ENCODE measurements at places on chromosomes 6 and 20.

- peak; percentile 63 for DNase-seq
Observed at GRCh38 chr6:130965656-130966055, 97.4 kb downstream of the EPB41L2 start.

DNA sequence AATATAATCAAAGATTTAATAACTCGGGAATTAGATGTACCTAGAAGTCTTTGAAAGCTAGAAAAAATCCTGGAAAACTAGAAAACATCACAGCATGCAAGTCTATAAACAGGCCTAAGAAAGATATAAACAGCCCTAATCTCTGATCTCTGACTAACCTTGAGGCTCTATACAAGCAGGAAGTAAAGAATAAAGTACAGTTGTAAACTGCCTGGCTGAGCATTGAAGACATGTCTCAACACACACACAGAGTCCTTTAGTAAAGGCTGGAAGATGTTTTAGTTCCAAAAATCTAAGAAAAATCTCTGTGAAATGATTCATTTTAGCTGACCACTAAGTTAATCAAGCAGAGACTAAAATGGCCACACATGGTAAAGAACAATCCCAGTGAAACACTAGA is 774.5 kb downstream of the EYS start:
- DNase-seq, result peak; percentile 59

DNA sequence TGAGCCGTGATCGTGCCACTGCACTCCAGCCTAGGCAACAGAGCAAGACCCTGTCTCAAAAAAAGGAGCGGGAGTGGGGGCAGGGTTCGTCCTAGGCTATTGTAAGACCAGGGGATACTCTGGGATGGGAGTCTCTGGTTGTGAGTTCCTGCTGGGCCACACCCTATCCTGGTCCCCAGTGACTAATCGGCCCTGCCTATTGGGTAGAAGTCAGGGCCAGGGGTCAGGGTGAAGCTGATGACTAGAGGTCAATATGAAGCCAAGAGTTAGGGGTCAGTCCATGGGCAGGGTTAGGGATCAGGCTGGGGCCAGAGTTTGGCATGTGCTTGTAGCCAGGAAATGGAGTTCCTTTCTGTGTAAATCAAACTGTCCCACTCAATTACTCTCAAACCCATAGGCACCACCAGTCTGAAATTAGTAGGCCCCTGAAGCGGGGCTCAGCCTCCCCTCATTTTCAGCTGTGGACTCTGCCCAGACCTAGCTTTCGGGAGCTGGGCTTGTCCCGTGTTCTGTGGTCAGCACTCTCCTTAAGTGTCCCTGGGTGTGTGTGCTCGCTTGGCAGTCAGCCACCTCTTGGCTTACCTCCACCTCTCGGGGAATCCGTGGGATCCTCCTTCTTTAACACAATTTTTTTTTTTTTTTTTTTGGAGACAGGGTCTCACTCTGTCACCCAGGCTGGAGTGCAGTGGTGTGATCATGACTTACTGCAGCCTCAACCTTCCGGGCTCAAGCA is 1.8 kb downstream of the HSPA12B start:
- DNase-seq, result no peak

- no peak for DNase-seq
Observed at GRCh38 chr6:317060-317447, 24.8 kb downstream of the DUSP22 start.

DNA sequence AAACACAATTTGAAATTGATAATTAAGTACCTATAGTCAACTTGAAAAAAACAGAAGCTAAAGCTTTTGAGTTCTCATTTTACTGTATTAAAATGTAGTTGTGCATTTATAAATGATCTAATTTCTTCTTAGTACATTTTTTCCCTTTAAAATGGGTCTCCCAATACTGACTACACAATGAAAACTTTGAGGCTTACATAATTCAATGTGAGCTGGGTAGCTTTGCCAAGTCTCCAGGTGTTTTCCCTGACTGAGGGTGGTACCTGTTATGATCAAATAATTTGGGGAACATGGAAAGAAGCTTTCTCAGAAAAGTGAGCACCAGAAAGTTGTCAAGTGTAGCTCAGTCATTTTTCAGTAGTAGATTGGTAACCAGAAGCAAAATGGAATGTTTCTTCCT is 74.3 kb downstream of the ARMC2 start:
- no peak for DNase-seq

DNA sequence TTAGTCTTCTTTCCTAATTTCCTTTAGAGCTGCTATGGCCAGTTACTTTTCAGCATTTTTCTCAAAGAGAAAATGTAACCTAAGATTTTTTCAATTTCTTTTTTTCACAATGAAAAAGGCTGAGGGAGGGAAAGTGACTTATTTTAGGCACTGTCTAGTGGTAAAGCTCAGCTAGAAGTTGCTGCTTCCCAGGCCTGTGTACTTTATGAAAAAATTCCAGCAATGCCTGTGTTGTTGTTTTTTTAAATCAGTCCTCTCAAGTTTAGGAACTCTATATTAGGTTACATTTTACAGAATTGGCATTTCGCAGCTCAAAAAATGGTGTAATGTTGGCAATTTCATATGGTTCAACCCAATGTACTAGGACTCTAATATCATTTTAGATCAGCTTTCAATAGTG is 269.6 kb downstream of the ARID1B start:
- no peak for DNase-seq

GRCh38 chr6:154414021-154414813 is 57.6 kb upstream of the IPCEF1 start:
- peak; percentile 67 for DNase-seq

DNA sequence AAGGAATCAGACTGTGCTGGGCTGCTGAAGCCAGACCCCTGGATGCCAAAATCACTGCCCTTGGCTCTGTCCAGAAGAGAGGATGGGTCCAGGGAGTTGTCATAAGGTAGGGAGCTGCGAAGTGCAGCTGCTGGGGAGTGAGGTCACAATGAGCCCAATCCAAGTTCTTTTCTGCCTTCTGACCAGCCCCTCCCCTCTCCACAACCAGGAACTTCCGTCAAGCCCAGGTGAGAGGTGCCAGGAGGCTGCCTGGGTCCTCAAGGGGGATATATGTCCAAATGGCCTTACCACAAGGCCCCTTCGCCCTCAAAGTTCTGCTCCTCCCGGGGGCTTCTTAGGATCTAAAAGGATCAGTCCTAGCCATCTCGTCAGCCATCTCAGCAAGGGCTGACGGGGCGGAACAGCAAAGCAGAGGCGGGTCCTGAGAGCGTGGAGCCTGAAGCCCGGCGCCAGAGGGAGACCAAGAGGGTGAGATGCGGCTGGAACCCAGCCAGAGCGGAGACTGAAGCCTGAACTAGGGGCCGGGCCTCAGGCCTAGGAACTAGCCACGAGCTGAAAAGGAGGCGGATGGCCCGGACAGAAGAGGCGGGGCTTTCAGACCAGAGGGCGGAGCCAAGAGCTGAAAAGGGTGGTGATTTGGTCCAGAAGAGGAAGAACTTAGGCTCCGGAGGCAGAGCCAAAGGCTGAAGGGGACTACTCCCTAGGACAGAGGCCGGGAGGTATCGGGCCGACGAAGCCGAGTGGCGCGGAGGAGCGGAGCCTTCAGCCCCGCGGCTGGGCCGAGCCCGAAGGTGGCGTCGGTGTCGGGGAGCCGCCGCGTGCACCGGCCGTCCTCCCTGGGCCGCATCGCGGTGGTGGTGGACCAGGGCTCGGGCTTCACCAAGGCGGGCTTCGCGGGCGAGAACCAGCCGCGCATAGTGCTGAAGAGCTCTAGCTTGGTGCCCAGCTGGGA is at the start of gene ACTL10:
Gene ACTL10, plus strand, starts transcription at position 651 of the 952 bp plus-strand sequence. CDS start 555 bp downstream, outside the sequence.
- peak; percentile 97 for DNase-seq

- DNase-seq, result peak; percentile 79
Observed at GRCh38 chr6:38676236-38676973, 26.5 kb downstream of the GLO1 start.

DNA sequence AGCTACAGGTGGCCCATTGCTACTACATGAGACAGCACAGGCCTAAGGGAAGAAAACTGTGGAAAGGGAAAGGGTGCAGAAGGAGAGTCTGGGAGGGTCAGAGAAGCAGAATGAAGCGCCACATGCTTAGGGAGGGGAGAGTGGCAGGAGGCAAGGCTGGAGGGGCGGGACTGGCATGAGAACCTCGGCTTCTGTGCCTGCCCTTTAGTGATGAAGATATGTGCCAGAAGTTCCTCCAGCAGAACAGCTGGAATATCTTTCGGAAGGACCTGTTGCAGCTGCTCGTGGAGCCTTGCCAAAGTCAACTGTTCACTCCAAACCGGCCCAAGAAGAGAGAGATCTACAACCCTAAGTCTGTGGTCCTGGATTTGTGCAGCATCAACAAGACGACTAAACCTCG is 61.8 kb downstream of the CNBD2 start:
- no peak for DNase-seq

DNA sequence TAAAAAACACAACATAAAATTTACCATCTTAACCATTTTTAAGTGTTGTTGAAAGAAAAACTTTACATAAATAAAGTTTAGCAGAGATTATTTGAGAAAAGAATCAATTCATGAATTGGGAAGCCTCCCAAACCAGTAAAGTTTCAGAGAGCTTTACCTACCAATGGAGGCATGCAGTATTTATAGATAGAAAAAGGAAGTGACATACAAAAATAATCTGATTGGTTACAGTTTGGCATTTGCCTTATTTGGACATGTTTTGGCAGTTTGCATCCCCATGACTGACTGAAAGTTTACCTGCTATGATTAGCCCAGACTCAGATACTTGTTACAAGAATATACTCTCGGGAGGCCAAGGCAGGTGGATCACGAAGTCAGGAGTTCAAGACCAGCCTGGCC is 3.7 kb upstream of the CMTR1 start:
- no peak for DNase-seq

DNA sequence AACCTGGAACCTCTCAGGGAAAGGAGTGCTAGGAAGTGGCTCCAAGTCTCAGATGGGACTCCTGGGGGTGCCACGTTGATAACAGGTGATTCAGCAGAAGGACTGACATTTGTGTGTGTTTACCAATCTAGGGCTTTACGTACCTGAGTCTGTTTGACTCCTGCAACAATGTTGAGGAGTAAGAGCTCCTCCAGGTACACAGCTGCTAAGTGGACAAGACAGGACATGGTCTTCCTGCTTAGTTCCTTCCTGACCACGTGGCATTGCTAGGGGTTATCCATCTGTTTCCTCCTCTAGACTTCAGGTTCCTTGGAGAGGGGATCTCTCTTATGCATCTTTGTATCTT is 164.5 kb upstream of the SLC24A3 start:
- DNase-seq, result no peak

GRCh38 chr6:25482996-25483395 is 169.0 kb upstream of the SCGN start:
- peak; percentile 41 for DNase-seq

DNA sequence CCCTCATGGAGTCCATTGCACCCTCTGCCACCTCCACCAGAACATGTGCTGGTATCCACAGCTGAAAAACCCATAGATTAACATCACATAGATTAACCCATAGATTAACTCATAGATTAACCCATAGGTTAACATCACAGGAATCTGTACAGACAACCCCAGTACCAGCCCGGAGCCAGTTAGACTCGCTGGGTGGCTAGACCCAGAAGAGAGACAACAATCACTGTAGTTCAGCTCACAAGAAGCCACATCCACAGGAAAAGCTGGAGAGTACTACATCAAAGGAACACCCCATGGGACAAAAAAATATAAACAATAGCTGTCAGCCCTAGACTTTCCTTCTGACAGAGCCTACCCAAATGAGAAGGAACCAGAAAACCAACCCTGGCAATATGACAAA is 25.1 kb downstream of the SERPINB9 start:
- DNase-seq, result no peak

- DNase-seq, result no peak
Observed at GRCh38 chr20:25567286-25567685, 18.0 kb downstream of the NINL start.

DNA sequence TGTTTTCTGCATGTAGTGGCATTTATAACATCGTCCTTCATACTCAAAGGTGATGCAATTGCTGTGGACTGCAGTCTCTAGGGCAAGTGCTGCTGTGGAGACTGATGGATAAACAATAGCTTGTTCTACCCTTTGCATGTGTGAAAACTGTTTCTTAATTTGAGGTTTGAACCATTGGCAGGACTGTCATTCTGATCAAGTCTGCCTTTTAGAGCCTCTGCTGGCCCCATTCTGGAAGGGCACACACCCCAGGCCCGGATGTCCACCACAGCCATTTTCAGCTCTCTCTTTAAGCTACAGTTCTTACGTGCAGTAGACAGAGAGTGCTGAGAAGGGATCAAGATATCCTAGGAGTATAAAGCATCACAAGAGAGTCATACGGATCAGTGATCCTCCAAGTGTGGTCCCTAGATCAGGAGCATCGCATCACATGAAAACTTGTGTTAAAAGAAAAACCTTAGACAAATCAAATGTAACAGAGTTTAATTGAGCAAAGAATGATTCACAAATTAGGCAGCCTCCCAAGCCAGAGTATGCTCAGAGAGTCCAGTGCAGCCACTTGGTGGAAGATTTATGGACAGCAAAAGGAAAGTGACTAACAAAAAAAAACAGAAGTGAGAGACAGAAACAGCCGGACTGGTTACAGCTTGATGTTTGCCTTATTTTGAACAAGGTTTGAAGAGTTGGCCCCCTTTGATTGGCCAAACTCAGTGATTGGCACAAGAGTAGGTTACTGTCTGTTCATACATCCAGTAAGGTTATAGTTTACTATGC is 52.0 kb downstream of the FRK start:
- peak; percentile 68 for DNase-seq

DNA sequence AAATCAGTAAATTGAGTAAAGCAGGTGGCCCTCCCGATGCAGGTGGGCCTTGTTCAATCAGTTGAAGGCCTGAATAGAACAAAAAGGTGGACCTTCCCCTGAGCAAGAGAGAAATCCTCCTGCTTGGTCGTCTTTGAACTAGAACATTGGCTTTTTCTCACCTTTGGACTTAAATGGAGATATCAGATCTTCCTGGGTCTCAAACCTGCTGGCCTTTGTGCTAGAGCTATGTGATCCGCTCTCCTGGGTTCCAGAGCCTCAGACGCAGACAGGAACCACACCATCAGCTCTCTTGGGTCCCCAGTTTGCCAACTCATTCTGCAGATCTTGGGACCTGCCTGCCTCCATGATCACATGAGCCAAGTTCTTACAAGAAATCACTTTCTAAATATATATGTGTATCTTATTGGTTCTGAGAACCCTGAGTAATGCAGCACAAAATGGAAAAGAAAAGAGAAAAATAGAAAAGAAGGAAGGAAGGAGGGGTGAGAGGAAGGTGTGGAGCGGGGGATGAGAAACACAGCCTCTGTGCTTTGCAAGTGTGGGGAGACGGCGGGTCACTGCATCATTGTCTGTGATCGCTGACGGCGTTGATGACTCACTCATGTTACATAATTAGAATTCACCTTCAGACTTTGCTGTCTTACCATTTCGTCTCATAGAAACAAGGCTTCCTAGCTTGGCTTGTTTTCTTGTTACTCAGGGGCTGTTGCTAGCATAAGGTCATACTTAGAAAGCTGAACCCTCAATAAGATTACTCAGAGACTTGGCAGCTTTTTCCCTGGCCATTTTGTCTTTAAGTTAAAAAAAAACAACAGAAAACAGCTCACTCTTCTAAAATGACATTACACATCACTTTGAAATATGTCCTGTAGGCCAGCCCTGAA is 85.7 kb upstream of the NEDD9 start:
- DNase-seq, result peak; percentile 97

- DNase-seq, result peak; percentile 52
Observed at GRCh38 chr20:50504231-50504823, 5.9 kb upstream of the PTPN1 start.
